ENCODE measurements at places on chromosomes 6 and 20.

GRCh38 chr6:154070657-154071056, 31.6 kb downstream of the OPRM1 start:
- DNase-seq: no peak

DNA sequence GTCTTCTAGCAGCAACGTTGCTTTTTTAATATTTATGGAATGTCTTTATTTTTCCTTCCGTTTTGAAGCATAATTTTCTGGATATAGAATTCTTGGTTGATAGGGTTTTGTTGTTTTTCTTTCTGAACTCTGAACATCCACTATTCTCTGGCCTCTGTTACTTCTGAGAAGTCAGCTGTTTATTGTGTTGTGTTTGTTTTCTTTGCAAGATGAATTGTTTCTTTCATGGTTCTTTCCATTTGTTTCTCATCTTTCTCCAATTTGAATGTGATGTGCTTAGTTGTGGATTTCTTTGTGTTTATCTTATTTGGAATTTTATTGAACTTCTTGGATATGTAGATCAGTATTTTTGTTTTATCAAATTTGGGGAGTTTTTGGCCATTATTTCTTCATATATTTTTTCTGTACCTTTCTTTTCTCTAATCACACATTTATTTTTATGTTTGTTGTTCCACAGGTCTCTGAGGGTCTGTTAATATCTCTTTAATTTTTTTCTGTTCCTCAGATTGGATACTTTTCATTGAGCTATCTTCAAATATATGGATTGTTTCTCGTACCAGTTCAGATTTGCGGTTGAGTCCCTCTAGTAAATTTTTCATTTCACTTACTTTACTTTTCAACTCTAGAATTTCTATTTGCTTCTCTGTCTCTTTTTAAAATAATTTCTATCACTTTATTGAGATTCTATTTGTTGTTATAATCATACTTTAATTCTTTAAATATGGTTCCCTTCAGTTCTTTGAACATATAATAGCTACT, 18.0 kb downstream of the HIVEP1 start:
- DNase-seq: no peak

GRCh38 chr6:77074037-77074713, 389.1 kb downstream of the HTR1B start:
- DNase-seq: no peak

GRCh38 chr6:15752820-15753219, 90.0 kb upstream of the DTNBP1 start:
- DNase-seq: no peak
